Neural progenitor cell (in vitro differentiated cells): ENCODE measurements at places on chromosomes 16 and 17. TPM values are rescaled to one million over a fixed set of nuclear protein-coding genes. Genes with fewer than 3 reads are reported as not detected.

Gene GAN
- total RNA-seq = 22.0 and 25.5 TPM in 2 replicates

Gene RHOT2
- 34.0 and 138 TPM in 2 replicates for total RNA-seq

Gene PRSS53
- 2.3 and 7.7 TPM in 2 replicates for total RNA-seq

Gene TNFRSF17
- total RNA-seq = not detected in 2 replicates

Gene PRR35
- not detected in 2 replicates for total RNA-seq

Gene MAP2K6
- 57.2 and 101 TPM in 2 replicates for total RNA-seq

Gene CCL5
- not detected in 2 replicates for total RNA-seq

Gene COX10
- total RNA-seq = 18.0 and 29.1 TPM in 2 replicates

Gene TBC1D3E
- total RNA-seq = not detected in 2 replicates

Gene OR1D5
- not detected in 2 replicates for total RNA-seq
